Kidney tubule cell (primary cell): ENCODE measurements at places on chromosomes 7 and 10.

DNA sequence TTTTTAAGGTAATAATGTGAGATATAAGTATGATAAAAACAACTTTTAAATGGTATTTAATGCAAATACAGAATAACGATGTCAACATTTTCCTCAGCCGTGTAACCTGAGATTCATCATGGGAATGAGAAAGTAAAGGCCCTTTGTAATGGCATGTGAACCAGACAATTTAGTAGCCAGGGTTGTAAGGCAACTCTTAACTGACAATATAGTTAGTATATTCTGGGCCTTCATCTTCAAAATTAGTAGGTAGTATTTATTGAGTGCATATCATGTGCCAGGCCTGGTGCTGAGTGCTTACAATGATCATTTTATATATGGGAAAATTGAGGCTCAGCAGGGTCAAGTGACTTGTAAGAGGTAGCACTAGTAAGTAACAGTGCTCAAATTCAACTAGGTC lies 10.6 kb downstream of the LSM8 start:
- no peak for DNase-seq

DNA sequence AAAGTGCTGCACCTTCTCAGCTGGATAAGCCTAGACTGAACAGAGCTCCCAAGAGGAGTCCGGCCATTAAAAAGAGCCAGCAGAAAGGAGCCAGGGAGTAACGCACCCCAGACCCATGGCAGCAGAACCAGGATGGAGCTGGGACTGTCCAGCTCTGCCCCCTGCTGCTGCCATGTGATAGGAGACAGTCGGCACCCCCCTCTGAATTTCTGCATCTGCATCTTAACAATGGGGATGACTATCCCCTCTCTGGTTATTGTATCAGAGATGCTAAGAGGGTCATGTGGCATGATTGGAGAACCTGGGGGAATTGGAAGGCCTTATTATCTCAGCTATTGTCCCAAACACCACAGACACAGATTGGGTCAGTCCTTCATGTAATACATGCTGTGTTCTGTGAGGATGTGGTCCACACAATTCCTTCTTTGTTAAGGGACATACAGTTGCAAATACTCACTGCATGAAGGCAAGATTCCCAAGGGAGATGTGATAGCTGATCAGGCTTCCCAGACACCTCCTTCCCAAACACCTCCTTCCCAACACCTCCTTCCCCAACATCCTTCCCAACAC lies 29.3 kb downstream of the PLEKHS1 start:
- no peak for DNase-seq

GRCh38 chr7:100812729-100813128 lies 14.6 kb downstream of the EPHB4 start:
- DNase-seq: no peak

GRCh38 chr10:113052076-113052830 lies 102.2 kb downstream of the TCF7L2 start:
- DNase-seq: no peak

GRCh38 chr7:74282748-74283459 lies 6.3 kb upstream of the CLIP2 start:
- DNase-seq: no peak

DNA sequence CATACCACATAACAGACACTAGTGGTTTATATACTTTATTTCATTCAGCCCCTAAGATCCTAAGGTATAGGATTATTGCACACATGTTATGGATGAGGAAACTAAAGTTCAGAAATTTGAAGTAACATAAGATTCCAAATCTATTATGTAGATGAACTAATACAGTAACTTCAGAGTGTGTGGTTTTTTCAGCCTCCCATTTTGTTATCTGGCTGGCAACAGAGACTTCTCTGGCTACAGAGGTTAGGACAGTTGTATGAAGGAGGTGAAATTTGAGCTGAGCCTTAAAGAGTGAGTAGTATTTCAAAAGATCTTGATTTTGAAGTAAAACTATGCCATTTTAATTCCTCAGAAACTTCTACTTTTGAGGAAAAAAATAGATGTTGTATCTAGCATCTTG lies 125.4 kb downstream of the MAPK8 start:
- no peak for DNase-seq

DNA sequence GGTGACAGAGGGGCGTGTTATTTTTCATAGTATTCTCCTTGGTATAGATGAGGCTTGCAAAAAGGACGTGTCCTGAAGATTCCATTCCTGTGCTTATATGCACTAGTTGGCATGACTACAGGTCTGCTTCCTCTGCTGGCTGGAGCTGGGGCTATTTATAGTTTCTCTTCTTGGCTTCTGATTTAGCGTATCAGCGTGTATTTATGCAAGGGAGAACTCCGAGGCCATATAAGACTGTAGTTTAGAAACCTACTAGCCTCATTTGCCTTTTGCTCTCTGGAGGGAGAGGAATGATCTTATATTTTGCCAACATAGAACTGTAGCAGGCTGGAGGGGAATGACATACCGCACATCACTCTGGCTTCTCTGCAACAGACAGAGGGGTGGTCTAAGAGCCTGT lies 39.7 kb downstream of the CACNB2 start:
- peak; percentile 17 for DNase-seq

- DNase-seq: no peak
Observed at GRCh38 chr10:103501186-103501585, 7.7 kb downstream of the NEURL1 start.

GRCh38 chr7:139775829-139776266 lies 1.9 kb downstream of the HIPK2 start:
- DNase-seq: peak; percentile 81

DNA sequence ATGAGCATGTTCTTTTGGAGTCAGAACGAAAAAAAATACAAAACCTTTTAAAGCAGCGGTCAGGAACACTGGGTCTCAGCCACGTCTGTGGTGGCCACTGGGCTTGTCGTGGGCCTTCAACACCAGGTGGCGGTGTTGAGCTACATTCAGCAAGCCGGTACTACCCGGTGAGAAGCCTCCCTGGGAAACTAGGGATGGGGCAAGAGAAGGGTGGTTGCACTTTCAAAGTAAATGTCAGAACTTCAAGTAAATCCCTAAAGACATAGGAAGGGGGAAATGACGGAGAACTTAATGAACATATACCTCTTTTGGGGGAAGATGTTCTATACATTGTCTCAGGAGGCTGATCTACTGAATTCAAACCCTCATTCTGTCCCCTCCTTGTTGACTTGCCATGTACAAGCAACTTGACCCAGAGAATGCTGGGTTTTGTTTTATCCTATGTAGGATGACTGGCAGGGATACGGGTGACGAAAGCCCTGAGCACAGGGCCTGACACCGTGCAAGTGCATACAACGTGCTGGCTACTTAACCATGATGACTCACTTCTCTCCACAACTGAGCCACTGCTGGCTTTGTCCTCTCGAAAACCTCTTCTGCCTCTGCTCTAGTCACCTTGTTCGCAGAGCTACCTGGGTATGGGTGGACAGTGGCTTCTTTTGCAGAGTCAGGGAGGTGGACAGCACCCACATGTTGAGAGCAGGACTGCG lies 49.0 kb upstream of the BAMBI start:
- peak; percentile 76 for DNase-seq

DNA sequence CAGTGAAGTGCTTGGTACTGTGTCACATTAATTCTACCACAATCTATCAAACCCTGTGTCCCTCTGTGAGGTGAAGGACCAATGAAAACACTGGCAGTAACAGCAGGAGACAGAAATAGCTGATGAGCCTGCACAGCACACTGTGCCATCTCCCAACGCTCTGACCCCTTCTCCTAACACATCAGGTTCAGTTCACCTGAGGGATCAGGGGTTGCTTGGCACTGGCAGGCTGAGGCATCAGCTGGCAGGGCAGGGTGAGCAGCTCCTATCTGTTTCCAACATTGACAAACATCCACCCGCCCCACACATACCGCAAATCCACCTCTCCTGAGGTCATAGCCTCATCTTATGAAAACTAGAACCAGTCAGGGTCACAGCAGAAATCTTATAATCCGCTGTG lies 120.9 kb downstream of the ICA1 start:
- DNase-seq: no peak

GRCh38 chr10:95567903-95568630 lies 6.9 kb upstream of the SORBS1 start:
- DNase-seq: peak; percentile 65

- no peak for DNase-seq
Observed at GRCh38 chr10:63173468-63174232, 40.5 kb downstream of the NRBF2 start.

DNA sequence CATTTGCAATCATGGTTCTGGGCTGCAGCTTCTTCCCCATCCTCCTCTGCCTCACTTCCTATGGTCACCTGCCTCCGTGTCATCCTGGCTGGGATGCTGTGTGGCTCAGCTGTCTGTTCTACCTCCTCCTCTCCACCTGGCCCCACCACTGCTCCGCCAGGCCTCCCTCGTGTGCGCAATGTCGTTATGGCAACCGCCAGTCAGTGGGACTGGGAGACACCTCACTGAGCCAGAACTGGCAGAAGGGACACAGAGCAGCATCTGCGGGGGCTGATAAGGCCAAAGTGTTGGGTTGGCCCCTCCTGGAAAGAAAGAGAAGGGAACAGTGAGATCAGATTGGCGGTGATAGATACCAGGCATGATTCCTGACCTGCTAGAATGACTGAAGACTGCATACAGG lies 527.5 kb downstream of the INHBA start:
- no peak for DNase-seq

GRCh38 chr7:19284596-19285300 lies 139.5 kb upstream of the FERD3L start:
- no peak for DNase-seq

- DNase-seq: no peak
Observed at GRCh38 chr7:82690929-82691328, 247.4 kb upstream of the CACNA2D1 start.

DNA sequence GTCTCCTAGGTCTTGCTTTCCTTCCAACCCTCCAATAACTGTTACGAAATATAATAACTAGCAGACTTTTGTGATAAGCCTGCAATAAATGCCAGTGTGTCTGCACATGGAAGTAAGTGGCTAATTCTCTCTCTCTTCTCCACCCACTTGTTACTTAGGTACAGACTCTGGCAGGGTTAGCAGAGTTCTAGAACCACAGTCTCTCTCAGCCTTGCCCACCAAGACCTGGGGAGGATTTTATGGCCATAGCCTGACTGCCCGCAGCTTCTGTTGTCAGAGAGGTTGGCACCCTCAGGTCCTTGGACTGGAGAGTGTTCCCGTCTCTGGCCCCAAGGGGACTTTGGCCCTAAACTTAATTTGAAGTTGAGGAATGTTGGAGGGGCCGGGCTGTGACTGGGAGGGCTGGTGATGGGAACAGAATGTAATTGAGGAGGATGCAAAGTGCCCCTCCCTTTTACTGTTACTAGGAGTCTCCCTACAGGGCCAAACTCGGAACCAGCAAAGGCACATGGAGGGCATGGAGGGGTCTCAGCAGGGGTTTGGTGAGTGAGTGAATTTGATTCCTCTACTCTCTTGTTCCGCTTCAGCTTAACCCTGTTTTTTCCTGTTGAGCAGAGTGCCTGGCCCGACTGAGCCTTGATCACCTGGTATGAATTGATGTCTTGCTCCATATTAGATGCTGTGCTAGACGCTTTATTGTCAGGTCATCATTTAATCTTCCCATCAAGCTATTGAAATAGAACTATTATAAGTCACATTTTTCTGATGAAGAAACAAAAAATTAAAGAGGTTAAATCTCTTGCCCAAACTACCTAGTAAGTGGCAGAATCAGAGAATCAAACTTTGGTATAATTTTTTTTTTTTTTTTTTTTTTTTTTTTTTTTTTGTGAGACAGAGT lies 37.0 kb upstream of the LCOR start:
- DNase-seq: no peak

DNA sequence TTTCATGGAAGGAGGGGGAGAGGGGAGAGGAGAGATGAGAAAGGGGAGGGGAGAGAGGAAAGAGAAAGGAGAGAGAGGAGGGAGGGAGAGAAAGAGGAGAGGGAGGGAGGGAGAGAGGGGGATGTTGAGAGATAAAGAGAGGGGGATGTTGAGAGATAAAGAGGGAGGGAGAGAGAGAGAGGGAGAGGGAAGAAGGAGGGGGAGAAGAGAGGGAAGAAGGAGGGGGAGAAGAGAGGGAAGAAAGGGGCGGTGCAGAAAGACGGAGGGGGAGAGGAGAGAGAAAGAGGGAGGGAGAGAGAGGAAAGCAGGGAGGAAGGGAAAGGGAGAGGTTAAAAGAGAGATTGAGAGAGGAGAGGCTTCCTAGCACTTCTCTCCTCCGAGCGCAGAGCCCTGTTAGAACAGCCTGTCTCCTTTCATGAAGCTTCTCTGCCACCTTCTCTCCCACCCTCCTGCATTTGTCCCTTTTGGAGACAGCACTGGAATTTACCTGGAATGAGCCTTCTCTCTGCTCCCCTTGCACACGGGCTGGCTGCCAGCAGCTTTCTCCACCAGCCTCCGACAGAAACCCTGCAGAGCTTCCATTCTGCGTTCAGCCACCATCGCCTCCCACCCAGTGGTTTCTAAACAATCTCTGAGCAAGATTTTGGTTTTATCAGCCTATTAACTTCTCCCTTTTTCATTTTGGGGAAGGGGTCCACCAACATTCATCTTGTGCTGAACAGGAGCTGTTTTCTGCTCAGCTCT lies 74.0 kb upstream of the CARD11 start:
- no peak for DNase-seq

DNA sequence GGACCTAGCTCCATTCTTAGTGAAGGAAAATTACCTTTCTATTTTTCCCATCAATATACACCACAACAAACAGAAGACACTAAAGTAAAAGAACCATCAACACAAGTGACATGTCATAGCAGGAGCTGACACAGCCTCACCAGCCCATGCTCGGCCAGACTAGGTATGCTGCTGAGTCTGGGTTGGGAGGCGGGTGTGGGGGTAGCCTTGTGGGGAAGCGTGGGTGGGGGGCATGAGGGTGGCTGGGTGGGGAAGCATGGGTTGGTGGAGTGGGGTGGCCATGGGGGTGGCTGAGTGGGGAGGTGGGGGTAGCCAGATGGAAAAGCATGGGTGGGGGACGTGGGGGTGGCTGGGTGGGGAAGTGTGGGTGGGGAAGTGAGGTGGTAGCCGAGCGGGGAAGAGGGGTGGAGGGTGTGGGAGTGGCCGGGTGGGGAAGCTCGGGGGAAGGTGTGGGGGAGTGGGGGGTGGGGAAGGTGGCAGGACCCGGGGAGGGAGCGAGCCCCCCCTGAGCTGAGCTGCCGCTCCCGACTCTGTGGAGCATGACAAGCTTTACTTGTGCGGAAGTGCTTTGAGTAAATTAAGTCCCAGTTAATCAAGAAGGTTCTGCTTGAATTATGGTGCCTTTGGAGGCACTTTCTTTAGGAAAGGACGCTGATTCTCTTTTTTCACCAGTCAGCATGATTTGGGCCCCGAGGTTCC lies 294.6 kb upstream of the ZNF32 start:
- no peak for DNase-seq

DNA sequence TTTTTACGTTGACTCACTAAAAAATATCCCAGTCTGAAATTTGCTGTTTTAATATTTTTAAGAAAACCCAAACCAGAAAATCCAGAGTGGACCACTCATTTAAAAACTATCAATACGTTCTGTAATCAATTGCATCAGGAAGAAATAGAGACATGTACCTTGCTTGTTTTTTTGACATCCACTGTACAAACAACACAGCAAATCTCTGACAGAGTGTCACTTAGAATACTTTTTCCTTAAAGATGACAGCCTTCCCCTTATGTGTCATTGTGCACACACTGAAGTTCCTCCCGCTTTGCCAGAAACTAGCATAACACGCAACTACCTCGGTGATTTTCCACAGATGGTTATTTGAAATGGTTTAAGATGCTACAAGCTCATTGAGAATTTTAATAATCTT lies 321.7 kb upstream of the PFKP start:
- no peak for DNase-seq

GRCh38 chr10:46229144-46229563 lies 57.6 kb upstream of the ANTXRL start:
- DNase-seq: peak; percentile 25

GRCh38 chr7:47837826-47838225 lies 110.4 kb downstream of the PKD1L1 start:
- DNase-seq: no peak

GRCh38 chr7:131948434-131949053 lies 392.1 kb upstream of the PODXL start:
- peak; percentile 16 for DNase-seq
